GM12878 (cell line): ENCODE measurements at places on chromosomes 6 and 20. TPM values are rescaled to one million over a fixed set of nuclear protein-coding genes. Genes with fewer than 3 reads are reported as not detected.

The MCCD1 gene
- polyA plus RNA-seq: not detected in 2 replicates

The SMLR1 gene
- not detected in 2 replicates for polyA plus RNA-seq

The FOXQ1 gene
- polyA plus RNA-seq: not detected in 2 replicates

The DNMT3B gene
- polyA plus RNA-seq: 0.32 and 1.5 TPM in 2 replicates

The SLC4A11 gene
- polyA plus RNA-seq: 0.78 and 1.5 TPM in 2 replicates

The HEY2 gene
- 0.32 and 0.38 TPM in 2 replicates for polyA plus RNA-seq

The PACSIN1 gene
- 2.0 and 2.4 TPM in 2 replicates for polyA plus RNA-seq
